ENCODE measurements at places on chromosomes 12 and 14. TPM values are rescaled to one million over a fixed set of nuclear protein-coding genes. Genes with fewer than 3 reads are reported as not detected.

INHBC gene
- total RNA-seq, result not detected

CABP1 gene
- 0.29 TPM for total RNA-seq

ARMH4 gene
- not detected for total RNA-seq

OS9 gene
- total RNA-seq, result 73.4 TPM

DNA sequence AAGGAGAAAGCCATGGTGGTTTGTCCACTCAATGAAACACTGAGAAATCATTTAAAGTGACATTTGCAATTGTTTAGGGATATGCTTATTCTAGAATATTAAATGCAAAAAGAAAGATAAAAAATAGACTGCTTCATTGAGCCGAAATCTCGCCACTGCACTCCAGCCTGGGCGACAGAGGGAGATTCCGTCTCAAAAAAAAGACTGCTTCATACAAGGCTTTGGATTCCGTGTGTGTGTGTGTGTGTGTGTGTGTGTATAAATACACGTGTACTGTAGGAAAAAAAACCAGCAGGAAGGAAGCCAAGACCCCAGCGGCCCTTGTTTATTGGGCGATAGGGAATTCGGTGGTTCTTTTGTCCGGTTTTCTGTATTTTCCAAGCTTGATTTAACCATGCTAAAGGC is 3.2 kb upstream of the ZNF839 start:
- DNase-seq, result peak; percentile 46

DNA sequence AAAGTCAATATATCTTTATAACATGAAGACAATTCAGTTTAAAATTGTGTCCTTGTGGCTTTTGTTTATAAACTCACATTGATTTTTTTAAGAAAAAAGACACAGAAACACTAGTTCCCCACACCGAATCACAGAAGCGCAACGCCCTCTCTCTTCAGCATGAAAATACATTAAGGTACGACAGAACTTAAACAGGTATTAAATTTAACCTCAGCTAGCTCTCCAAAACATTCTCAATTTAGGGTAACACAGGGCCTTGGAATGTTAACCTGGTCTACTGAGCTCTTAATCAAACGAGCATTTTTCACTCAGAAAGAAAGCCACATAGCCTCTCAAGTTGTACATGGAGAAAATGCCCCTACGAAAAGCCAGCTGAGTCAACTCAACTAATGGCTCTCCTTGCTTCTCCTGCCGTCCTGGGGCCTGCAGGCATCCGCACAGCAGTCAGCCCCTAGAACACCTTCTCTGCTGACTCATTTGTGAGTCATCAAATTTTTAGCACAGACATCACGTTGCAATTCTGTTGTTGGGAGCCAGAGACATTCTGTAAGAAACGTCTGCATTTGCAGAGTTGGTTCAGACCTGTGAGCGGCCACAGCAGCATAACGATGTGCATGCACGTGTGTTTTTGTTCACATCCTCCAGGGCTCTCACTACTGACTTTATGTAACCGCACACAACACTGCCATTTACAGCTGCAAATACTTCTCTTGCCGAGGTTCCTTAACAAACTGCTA is 141.6 kb downstream of the ITPR2 start:
- DNase-seq, result no peak

DNA sequence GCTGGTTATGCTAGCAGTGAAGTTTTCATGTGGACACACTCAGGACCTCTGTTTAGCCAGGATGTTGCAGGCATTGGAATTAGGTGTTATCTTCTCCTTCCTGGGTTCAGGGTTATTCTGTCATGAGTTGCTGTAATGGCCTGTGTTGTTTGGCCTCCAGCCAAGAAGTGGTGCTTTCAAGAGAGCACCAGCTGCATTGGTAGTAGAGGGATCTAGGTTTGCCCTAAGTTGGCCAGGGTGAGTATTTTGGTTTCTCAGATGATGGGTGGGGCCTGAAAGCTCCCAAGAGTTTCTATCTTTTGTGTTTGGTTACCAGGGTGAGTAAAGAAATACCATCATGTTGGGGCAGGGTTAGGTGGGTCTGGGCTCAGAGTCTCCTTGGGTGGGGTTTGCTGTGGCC is 2.7 kb upstream of the GZMH start:
- no peak for DNase-seq

DNA sequence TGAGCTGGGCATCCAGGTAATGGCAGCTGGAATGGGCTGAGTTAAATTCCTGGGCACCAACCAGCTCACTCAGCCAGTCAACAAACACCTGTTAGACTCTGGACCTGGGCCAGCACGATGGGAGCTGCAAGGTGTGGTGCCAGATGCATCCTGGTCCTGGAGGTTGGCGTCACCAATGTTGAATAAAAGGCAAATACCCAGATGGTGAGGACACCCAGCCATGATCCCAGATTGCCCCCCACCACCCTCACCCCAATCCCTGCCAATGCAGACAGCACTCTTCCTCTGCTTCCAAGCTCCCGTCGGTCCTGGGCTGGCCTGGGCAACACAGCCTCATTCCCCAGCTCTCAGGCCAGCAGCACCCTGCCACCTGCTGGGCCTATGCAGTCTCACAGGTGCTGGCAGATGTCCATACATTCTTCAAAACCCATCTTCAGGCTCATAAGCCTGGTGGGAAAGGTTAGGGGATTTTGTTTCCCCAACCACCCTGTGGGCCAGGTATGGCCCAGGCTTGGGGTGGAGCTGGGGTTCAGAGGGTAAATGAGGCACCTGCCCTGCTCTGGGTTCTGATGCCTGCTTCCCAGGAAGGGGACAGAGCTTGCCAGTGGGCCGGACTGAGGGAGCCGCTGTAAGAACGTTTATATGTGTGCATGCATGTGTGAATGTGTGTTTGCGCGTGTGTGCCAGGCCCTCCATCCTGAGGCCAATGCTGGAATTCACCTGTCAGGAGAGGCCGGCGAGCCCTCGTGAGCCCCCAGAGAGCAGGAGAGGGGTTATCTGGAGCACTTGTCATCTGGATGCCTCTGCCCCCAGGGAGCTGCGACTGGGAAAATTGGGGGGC is 58.0 kb downstream of the LGMN start:
- DNase-seq, result peak; percentile 21

DNA sequence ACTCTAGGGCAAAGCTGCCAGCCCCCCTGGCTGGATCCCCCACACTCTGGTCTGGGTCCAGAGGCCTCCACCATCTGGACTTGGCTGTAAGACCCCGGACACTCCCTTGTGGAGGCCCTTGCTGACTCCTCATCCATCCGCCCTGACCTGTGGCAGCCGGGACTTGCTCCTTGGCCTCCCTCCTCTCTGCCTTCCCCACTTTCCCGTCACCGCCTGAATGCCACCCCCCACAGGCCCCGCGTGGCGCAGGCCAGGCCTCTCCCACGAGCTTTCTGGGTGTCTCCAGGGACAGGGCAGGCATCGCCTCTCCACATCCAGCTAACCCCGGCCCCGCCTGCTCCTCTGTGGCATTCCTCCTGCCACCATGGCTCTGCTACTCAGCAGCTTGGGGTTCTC is 14.1 kb downstream of the JAG2 start:
- no peak for DNase-seq

DNA sequence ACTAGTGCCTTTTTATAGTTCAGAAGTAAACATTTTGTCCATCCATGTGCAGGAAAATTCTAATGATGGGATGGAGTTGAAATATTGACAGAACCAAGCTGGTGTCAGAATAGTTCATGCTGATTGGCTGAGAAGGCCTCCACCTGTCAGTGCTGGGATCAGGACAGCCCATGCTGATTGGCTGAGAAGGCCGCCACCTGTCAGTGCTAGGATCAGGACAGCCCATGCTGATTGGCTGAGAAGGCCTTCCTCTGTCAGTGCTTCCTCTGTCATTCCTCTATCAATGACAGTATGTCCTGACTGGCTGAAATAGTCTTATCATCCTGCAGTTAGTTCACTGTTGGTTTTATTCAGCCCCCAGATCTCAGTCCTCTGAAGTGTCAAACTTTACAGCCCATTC is 95.7 kb downstream of the PPP2R5C start:
- no peak for DNase-seq
